ENCODE measurements at places on chromosomes 16 and 17.
A peak's percentile ranks its signal among the peaks of the same experiment; 100 is the strongest.

GRCh38 chr16:65480281-65481091 is 358.6 kb upstream of the CDH11 start:
- no peak for DNase-seq

- DNase-seq = peak; percentile 71
Observed at GRCh38 chr17:8060274-8060673, 21.4 kb downstream of the ALOX15B start.

- DNase-seq = peak; percentile 27
Observed at GRCh38 chr17:41967141-41967920, 736 bp downstream of the CNP start.

DNA sequence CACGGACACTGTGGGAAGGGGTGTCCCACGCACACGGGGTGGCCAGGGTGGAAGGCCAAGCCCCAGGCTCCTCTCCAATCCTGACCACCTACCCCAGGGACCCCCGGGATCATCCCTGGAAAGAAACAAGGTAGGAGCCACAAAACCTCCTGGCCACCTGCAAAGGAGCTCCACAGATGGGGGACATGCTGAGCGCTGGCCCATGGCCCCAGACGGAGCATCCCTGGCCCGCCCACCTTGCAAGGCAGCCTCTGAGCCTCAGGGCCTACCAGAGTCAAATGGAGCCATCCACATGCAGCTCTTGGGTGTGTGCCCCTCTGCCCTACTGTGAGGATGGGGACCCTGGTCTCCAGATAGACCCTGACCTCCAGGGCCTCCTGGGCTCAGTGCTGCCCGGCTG is 16.3 kb downstream of the SLC38A10 start:
- DNase-seq = no peak

- DNase-seq = no peak
Observed at GRCh38 chr16:12971241-12971640, 69.8 kb downstream of the SHISA9 start.

GRCh38 chr17:14688134-14688533 is 387.3 kb downstream of the HS3ST3B1 start:
- DNase-seq = no peak

GRCh38 chr17:61404913-61405685 is 5.5 kb downstream of the TBX2 start:
- DNase-seq = no peak

DNA sequence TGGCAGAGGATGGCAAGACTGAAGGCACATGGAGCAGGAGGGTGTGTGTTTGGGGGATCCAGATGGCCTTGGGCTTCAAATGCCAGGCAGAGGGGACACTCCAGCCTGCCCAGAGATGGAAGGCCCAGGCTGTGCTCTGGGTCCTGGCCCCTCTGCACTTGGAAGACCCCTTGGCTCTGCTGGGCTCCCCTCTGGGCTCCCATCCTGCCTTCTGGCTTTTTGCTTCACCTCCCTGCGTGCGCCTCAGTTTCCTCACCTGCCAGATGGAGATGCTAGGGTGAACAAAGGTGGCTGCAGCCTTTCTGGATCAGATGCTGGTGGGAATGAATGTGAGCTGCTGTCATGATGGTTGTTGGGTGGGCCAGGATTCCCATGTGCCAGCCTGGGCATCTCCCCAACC is 3.0 kb downstream of the SNN start:
- no peak for DNase-seq

- no peak for DNase-seq
Observed at GRCh38 chr16:67291461-67291860, 12.1 kb downstream of the PLEKHG4 start.

DNA sequence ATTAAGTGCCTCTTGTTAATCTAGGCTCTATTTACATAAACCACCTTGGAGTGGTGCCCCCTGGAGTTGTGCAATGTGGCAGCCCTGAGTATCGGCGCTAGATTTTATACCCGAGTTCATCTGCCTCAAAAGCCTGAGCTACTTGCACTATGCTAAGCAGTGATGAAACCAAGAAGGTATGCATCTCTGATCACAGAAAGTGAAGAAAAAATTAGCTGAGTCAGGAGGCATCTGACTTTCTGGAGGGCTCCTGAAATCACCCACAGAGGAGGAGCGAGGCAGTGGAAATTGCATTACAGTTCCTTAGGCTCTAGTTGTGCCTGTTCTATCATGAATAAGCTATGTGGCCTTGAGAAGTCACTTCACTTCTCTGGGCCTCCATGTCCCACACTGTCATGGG is 80.3 kb upstream of the PSMD7 start:
- no peak for DNase-seq

DNA sequence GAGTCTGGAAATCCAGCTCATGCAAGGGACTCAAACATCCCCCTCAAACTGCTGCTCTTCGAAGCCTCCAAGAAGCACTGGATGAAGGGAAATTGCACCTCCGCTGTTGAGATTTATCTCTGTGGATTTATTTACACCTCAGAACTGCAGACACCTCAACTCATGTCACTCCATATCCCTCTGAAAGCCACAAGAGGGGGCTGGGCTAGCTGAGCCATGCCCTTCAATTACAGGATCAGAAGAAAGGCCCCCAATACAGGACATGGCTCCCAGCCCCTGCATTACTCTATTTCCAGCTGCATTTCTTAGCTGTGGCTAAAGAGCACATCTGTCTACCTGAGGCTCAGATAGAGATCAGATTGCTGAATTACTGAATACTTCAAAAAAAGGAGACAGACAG is 103.1 kb upstream of the DYNLRB2 start:
- no peak for DNase-seq

DNA sequence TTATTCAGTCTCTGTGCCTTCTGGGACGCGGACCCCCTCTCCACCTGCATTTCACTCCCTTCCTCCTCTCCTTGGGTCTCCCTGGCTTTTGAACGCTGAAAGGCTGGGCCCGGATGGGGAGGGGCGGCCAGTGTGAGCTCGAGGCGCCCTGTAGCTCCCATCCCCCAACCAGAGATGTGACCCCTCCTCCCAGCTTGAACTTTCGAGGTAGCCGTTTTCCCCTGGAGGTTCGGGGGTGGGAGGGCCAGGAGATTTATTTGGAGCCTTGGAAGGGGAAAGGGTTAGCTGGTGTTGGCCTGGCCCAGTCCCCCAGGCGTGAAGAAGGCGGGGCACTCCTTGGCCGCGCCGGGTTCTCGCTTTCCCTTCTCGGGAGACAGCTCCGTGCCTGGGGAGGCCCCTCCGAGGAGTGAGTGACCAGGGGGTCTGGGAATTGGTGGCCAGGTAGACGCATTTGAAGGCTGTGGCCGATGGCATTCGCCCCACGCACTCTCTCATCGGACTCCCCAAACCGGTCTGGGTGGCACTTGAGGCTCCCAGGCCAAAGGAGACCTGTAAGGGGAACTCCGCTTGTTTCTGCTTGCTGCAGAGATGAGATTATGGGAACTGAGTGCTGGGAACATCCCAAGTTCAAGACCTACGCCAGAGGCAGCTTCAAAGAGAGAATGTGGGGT is 942 bp downstream of the LDAF1 start:
- DNase-seq = peak; percentile 5

GRCh38 chr17:8744086-8744785 is 400 bp downstream of the CCDC42 start:
- DNase-seq = no peak

DNA sequence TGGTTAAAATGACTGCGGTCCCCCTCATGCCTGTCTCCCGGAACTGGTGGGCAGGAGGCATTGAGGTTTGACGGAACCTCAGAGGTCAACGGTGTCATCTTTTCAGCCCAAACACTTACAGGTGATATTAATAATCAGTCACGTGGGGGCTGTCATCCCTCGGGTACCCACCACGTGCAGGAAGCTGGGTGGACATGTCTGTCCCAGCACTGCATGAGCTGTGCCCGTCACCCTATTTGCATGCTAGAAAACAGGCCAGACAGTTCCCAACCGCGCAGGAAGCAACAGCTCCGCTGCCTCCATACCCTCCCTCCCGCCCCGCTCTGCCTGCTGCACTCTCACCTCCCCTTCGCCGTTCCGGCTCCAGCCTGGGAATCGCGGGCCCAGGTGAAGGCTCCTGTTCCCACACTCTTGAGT is 1.4 kb downstream of the SYNGR3 start:
- DNase-seq = no peak

- DNase-seq = no peak
Observed at GRCh38 chr17:82228278-82228841, 482 bp upstream of the SLC16A3 start.

- no peak for DNase-seq
Observed at GRCh38 chr17:29710520-29710884, 87.8 kb upstream of the CORO6 start.

DNA sequence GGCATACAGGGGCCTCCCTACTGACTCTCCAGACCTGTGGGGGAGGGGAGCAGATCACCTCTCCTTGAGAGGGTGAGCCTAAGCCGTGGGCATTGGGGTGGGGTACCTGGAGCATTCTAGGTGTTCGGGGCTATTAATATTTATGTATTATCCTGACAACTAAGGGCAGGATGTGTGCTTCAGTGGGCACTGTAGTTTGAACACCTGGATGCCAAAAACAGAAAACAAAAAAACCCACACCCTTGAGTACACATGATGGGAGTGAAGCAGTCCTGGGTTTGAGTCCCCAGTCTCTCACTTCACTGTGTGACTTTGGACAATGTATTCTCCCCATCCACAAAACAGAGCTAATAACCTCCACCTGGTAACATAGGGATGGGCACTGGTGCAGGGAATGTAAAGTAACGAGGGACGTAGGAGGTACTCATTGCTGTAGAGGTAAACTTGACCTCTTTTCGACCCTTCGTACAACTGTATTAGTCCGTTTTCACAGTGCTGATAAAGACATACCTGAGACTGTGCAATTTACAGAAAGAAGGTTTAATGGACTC is 257.8 kb downstream of the CPPED1 start:
- no peak for DNase-seq
